ENCODE measurements at places on chromosomes 11 and 22.

DNA sequence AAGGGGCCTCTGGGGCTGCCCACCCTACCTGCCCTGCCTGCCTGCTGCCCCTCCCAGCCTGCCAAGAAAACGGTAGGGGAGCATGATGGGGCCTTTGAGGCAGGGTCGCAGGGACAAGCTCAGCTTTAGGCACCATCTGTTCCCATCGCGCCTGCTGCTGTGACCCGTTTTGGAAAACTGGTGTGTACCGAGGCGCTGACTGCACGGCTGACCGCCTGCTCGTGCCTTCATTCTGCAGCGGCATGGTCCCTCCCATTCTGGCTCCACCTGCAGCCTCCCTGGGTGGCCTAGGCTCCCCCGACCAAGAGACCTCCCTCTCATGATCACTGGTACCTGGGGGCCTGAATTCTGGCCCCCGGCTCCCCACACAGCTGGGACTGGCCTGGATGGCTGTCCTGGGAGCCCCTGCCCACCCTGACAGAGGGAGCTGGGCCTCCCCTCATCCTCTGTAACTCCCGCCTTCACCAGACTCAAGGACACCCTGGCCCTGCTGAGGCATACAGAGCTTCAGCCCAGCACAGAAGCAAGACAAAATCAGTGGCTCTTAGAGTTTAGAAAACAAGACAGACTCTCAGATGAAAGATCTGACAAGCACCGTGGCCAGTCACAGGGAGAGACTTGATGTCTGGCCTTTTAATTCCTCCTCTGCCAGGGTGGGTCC lies 6.5 kb upstream of the MYRF start:
- DNase-seq = peak; percentile 41

DNA sequence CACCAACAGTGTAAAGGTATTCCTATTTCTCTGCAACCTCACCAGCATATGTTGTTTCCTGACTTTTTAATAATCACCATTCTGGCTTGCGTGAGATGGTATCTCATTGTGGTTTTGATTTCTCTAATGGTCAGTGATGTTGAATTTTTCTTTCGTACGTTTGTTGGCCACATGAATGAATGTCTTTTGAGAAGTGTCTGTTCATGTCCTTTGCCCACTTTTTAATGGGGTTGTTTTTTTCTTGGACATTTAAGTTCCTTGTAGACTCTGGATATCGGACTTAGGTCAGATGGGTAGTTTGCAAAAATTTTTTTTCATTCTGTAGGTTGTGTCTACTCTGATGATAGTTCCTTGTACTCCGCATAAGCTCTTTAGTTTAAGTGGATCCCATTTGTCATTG lies 22.8 kb downstream of the USP35 start:
- no peak for DNase-seq

GRCh38 chr11:84558085-84558905 lies 1068.8 kb downstream of the DLG2 start:
- peak; percentile 28 for DNase-seq

- DNase-seq = peak; percentile 34
These were observed 583 bp downstream of the PDGFD start for GRCh38 chr11:104163100-104164027.

GRCh38 chr11:46631676-46632075 lies 14.3 kb downstream of the ATG13 start:
- no peak for DNase-seq

- no peak for DNase-seq
These were observed 67.8 kb upstream of the INCENP start for GRCh38 chr11:62055970-62056369.

GRCh38 chr22:46239261-46240048 lies 10.6 kb downstream of the CDPF1 start:
- no peak for DNase-seq

DNA sequence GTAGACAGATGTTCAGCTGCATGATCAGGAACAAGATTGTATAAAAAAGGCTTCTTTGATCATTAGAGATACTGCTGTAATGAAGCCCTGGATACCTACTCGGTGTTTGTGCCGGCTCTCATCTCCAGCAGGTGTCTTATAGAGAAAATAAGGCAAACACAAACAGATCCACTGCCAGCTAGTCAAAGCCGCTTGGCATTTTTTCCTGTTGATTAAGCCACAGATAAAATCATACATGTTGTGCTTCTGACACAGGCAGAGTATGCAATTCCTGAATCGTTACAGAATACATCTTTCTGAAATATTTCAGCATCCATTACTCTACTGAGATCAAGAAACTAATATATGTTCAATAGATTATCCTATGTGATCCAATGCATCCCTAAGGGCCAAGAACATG lies 206.9 kb downstream of the CADM1 start:
- no peak for DNase-seq

DNA sequence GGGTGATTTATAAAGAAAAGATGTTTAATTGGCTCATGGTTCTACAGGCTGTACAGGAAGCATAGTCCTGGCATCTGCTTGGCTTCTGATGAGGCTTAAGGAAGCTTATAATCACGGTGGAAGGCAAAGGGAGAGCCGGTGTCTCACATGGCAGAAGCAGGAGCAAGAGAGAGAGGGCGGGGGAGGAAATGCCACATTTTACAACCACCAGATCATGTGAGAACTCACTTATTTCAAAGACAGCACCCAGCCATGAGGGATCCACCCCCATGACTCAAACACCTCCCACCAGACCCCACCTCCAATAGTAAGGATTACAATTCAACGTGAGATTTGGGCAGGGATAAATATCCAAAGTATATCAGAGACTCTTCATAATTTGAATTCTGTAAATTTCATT lies 200.7 kb downstream of the MSANTD4 start:
- DNase-seq = peak; percentile 14

GRCh38 chr11:28337701-28338100 lies 229.5 kb downstream of the METTL15 start:
- no peak for DNase-seq

Measured in nephron progenitor cell (in vitro differentiated cells).